HFFc6 (cell line): ENCODE measurements at places on chromosomes 2 and 18. TPM values are rescaled to one million over a fixed set of nuclear protein-coding genes. Genes with fewer than 3 reads are reported as not detected.

DNA sequence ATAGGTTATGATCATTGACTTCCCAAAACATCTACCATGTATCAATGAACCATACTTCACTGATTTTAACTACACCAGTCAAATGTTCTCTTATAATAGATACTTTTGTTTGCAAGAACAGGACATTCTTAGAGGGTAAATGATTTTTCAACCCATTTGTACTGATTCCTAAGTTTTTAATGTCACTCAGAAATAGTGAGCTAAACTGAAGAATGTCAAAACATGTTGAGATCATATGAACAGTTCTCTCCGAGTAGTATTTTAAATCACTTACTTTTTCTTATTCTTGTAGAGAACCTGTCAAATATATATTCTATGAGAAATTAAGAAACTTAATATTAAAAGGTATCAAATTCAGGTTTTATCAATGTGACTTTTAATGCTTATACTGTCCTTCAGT lies 1362.9 kb upstream of the SLC39A10 start:
- no peak for DNase-seq
- H3K27me3 ChIP-seq, result no peaks in the 10 kb centered on the region
- no peaks in the 10 kb centered on the region for H3K36me3 ChIP-seq
- H3K27ac ChIP-seq, result no peak overlapping the region
- no peaks in the 10 kb centered on the region for H3K4me1 ChIP-seq

- DNase-seq, result no peak
- H3K27ac ChIP-seq, result no peak overlapping the region
- H3K27me3 ChIP-seq, result peaks cover 17% of the 10 kb centered on the region
- H3K4me3 ChIP-seq, result no peak overlapping the region
- H3K4me1 ChIP-seq, result peaks cover 42% of the 10 kb centered on the region
These were observed 1.2 kb upstream of the LBX2 start for GRCh38 chr2:74500578-74500946.

DNA sequence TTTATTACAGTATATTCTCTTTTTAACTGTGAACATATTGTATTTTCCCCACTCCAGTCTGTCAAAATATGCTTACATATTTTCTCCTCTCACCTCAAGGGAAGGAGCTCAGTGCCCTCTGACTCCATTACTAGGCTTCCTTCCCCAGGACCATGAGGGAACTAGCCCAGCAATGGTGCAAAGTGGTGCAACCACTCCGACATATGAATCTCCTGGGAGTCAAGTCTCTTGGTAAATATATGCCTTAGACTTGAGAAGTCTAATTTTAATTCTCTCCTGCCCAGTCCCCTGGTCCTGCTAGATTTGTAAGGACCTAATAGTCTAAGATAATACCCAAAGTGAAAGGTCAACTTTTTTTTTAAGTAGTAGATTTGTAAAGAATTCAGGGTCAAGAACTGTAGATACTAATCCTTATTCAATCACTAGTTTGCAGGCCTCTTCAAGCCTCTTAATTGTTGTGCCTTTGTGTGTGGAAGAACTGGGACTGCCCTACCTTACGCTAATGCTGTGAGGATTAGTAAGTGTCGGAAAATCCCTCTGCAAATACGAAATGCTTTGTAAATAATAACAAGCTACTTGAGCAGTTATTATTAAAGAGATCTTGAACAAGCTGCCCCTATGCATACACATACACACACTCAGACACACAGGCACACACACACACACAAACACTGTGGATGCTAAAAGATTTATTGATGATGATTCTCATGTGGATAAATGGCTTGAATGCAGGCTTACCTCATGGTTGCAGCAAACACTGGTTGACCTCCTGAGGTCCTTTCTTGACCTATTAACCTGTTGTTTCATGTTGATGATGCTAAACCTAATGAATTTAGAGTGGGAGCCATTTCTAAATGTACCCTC lies 251.2 kb upstream of the PARD3B start:
- H3K4me3 ChIP-seq, result no peak overlapping the region
- no peaks in the 10 kb centered on the region for H3K4me1 ChIP-seq
- H3K36me3 ChIP-seq, result no peaks in the 10 kb centered on the region
- DNase-seq, result no peak
- H3K27ac ChIP-seq, result no peak overlapping the region
- H3K27me3 ChIP-seq, result peaks cover 15% of the 10 kb centered on the region

GRCh38 chr2:60066096-60066839 lies 487.2 kb downstream of the BCL11A start:
- no peaks in the 10 kb centered on the region for H3K36me3 ChIP-seq
- H3K4me3 ChIP-seq, result no peak overlapping the region
- no peak overlapping the region for H3K27ac ChIP-seq
- no peak for DNase-seq

DNA sequence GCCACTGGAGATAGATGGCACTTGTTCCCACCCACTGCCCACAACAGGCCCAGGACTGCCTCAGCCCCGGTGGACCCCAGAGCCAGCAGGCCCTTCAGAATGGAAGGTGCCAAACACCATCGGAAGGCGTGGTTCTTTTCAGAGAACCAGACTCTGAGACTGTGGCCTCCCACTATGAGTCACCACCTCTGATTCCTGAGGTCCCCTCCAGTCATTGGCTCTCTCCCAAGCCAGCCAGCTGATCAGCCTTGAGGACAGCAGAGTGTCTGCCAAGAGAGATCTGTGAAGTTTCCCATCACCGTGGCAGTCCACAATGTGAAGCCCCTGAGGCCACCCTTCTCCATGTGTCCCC lies 10.4 kb upstream of the MAP3K2 start:
- peak overlapping the region; percentile 74 for H3K27ac ChIP-seq
- peak overlapping the region; percentile 65 for H3K4me3 ChIP-seq
- peaks cover 7% of the 10 kb centered on the region for H3K36me3 ChIP-seq
- peak; percentile 91 for DNase-seq

The ERFE gene
- total RNA-seq, result 0.19 to 0.40 TPM in 2 of 3 replicates, not detected in the other

The G6PC2 gene
- not detected in 3 replicates for total RNA-seq

DNA sequence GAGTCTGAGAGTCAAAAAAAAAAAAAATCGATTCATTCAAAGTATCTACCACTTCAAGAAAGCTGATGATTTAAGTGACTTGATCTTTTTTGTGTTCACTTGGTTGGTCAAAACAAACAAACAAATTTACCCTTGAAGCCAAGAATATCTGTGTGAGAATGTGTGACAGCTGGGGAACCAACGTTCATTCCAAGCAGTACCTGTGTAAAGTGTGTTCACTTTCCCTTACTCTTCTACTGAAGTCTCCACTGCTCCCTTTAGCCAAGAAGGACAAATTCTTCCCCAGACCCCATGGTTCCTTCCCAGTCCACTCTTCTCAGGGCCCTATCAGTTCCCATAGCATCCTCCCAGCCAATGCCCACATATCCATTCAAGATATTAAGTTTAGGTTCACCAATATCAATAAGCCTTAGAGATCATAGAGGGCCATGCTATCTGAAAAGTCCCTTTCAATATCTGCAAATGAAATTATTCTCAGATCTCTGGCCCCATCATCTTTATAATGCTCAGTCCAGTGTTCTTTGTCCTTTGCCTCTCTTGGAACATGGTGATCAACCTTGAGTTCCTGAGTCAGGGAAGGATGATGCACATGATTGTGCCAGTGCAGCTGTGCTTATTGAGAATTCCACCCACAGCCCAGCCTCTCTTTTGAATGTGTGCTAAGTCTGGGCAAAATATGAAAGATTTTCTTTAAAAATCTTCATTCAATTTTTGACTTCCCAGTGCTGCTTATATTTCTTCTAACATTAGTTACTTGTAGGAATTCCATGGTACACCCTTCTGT lies 82.8 kb upstream of the DTNA start:
- no peak for DNase-seq
- H3K4me1 ChIP-seq, result no peaks in the 10 kb centered on the region
- no peak overlapping the region for H3K27ac ChIP-seq
- H3K4me3 ChIP-seq, result no peak overlapping the region
- no peaks in the 10 kb centered on the region for H3K27me3 ChIP-seq

The ALPI gene
- total RNA-seq, result not detected in 3 replicates

The GPN1 gene
- total RNA-seq, result 33.2 to 39.7 TPM (median 37.9 TPM) in 3 replicates

The MPPE1 gene
- 23.5 to 34.9 TPM (median 28.9 TPM) in 3 replicates for total RNA-seq

- 0 out of 2 replicates have a peak, but pooled peaks cover 4% of the 10 kb centered on the region for H3K36me3 ChIP-seq
- H3K27me3 ChIP-seq, result peaks cover 1% of the 10 kb centered on the region; the same call in 1 of the 2 replicates
- no peak overlapping the region for H3K27ac ChIP-seq
- H3K4me1 ChIP-seq, result peaks cover 20% of the 10 kb centered on the region
- no peak for DNase-seq
These were observed 312.6 kb downstream of the PTPRM start for GRCh38 chr18:7879717-7880116.

GRCh38 chr2:204544961-204545860 lies at the start of gene PARD3B:
PARD3B (plus strand) TSS chr2:204545475; CDS start chr2:204546000, 525 bp downstream.
- peak within 1 kb of the TSS; percentile 95 for H3K4me3 ChIP-seq
- H3K4me1 ChIP-seq, result peaks cover 52% of the 10 kb centered on the region
- peak within 1 kb of the TSS; percentile 89 for H3K27ac ChIP-seq
- peaks cover 4% of the 10 kb centered on the region for H3K27me3 ChIP-seq
- DNase-seq, result peak; percentile 37

The OTX1 gene
- 0.30 to 0.56 TPM (median 0.46 TPM) in 3 replicates for total RNA-seq

GRCh38 chr2:226887940-226888339 lies 52.1 kb downstream of the RHBDD1 start:
- peak; percentile 80 for DNase-seq
- H3K4me1 ChIP-seq, result peaks cover 91% of the 10 kb centered on the region
- peaks cover 22% of the 10 kb centered on the region for H3K36me3 ChIP-seq
- H3K27ac ChIP-seq, result peak overlapping the region; percentile 94

GRCh38 chr18:48153613-48154481 lies 223.4 kb upstream of the SMAD2 start:
- DNase-seq, result peak; percentile 41
- H3K27me3 ChIP-seq, result peaks cover 16% of the 10 kb centered on the region
- peaks cover 15% of the 10 kb centered on the region for H3K4me1 ChIP-seq
- no peaks in the 10 kb centered on the region for H3K36me3 ChIP-seq

GRCh38 chr18:73959352-73959751 lies 188.3 kb downstream of the FBXO15 start:
- peaks cover 40% of the 10 kb centered on the region for H3K4me1 ChIP-seq
- no peak for DNase-seq
- H3K27me3 ChIP-seq, result peaks cover 2% of the 10 kb centered on the region
- peaks cover 8% of the 10 kb centered on the region; the same call in 1 of the 2 replicates for H3K36me3 ChIP-seq

GRCh38 chr18:24246143-24246542 lies 107.3 kb downstream of the CABYR start:
- no peak overlapping the region for H3K4me3 ChIP-seq
- no peaks in the 10 kb centered on the region for H3K4me1 ChIP-seq
- no peak overlapping the region for H3K27ac ChIP-seq
- peaks cover 4% of the 10 kb centered on the region; the same call in 1 of the 2 replicates for H3K36me3 ChIP-seq

- H3K36me3 ChIP-seq, result no peaks in the 10 kb centered on the region
- no peak overlapping the region for H3K4me3 ChIP-seq
- no peak overlapping the region for H3K27ac ChIP-seq
These were observed 176.1 kb downstream of the CAPN13 start for GRCh38 chr2:30631051-30631671.

- no peak overlapping the region for H3K4me3 ChIP-seq
- peaks cover 6% of the 10 kb centered on the region for H3K36me3 ChIP-seq
- DNase-seq, result no peak
These were observed 3.5 kb downstream of the PTPN2 start for GRCh38 chr18:12880541-12880910.

The GCFC2 gene
- total RNA-seq, result 9.8 to 16.1 TPM (median 11.8 TPM) in 3 replicates

GRCh38 chr2:190431907-190432306 lies 23.8 kb downstream of the MFSD6 start:
- peaks cover 6% of the 10 kb centered on the region; the same call in 1 of the 2 replicates for H3K27me3 ChIP-seq
- no peak overlapping the region for H3K4me3 ChIP-seq
- H3K36me3 ChIP-seq, result peaks cover 2% of the 10 kb centered on the region; the same call in 1 of the 2 replicates
- H3K27ac ChIP-seq, result no peak overlapping the region
- H3K4me1 ChIP-seq, result no peaks in the 10 kb centered on the region
- no peak for DNase-seq

The ALPG gene
- total RNA-seq, result not detected in 3 replicates

DNA sequence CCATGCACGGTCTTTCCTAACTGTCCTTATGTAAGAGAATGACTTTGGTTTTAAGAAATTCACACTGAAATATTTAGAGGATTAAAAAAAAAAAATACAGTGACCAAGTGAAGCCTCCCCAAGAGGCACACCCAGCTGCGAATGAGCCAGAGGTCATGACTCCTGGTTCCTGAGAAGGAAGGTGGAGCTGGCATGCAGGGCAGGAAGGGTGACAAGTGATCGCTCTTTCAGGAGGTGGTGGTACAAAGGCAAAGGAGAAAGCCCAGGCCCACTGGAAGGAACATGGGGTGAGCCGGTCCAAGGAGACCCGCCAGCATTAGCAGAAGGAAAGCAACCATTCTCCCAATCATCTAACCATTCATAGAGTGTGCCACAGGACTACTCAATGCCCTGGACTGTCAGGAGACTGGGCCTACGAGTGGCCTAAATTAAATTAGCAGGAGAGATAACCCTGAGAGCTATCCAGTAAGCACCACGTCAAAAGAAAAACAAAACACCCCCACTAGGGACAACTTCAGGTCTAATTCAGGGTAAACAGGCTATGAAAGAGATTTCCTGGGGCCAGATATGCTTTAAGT lies 7.8 kb downstream of the INO80C start:
- no peak for DNase-seq
- H3K27me3 ChIP-seq, result no peaks in the 10 kb centered on the region
- H3K27ac ChIP-seq, result no peak overlapping the region
- no peaks in the 10 kb centered on the region for H3K36me3 ChIP-seq
- H3K4me3 ChIP-seq, result no peak overlapping the region

The SP140L gene
- 18.2 to 22.4 TPM (median 18.4 TPM) in 3 replicates for total RNA-seq

DNA sequence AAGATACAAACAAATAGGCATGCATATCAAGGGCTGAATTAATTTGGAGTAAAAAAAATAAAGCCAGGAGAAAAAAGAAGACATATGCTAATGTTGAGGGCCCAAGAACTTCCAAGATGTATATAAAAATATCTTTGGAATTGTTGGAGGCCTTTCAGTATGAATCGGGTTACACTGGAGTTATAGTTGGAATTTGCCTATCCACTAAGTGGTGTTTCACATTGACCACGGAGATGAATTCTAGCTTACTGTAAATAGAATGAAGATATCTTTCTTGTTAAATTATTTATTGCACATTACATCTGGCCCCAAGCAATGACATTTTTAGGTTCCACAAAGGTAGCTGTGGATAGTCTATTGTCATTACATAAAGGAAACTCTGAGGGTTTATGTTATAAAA lies 38.5 kb upstream of the TRIB2 start:
- H3K27ac ChIP-seq, result no peak overlapping the region
- H3K27me3 ChIP-seq, result peaks cover 11% of the 10 kb centered on the region

DNA sequence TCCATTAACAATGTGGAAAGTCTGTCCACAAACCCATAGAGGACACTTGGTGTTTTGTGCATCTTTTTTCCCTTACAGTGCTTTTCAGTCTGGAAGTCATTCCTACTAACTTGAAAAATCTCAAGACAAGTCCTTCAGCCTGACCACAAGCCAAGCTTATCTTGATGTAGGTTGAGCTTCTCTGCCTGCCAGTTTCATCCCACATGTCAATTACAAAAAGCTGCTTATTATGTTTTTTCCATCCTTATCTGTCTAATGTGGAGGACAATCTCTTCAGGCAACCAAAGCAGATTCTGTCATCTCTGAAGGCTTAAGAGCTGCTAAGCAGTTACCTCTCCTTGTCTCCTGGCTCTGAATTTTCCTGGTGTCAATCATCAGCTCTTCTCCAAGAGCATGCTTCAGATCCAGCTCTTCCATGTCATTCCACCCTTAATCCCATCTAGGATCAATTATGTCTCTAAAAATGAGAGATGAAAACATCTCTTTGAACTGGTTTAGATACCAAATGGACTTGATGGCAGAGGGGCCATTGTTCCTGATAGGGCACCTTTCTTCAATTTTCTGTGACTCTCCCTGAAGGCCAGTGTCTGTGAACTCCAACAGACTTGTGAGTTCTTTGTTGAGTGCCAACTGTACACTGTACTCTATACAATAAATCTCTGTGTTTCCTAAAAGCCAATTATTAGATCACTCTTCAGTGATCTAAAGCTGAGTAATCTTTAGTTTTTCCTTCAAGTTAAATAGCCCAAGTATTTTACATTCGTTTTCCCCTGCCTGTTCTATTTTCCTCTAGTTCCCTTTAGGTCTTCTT lies 208.6 kb downstream of the RBM43 start:
- H3K4me3 ChIP-seq, result no peak overlapping the region
- peak overlapping the region; percentile 8; the same call in 1 of the 2 replicates for H3K27ac ChIP-seq
- H3K27me3 ChIP-seq, result no peaks in the 10 kb centered on the region
- DNase-seq, result no peak
- no peaks in the 10 kb centered on the region for H3K36me3 ChIP-seq

The R3HDM1 gene
- total RNA-seq, result 39.7 and 43.3 TPM in 2 replicates
